Kidney (tissue), 22 donors: ENCODE measurements at places on chromosomes 12 and 14.

DNA sequence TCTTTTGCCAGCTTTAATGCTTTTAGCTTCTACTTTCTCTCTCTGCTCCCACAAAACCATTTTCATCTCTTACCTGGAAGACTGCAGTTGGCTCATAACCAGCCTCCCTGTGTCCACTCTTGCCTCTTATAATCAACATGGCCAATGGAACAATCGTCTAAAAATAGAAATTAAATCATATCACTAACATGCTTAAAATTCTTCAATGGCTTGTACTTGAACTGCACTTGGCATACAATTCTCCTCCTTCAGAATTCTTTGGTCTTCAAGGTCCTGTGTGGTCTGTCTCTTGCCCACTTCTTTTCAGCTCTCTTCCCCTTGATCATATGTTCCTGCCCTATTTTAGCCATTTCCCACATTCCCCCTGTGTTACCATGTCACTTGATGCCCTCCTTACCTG lies 342.2 kb downstream of the ATP23 start:
- no peak for DNase-seq

GRCh38 chr12:61367281-61367785 lies 892.9 kb upstream of the USP15 start:
- no peak for DNase-seq

GRCh38 chr12:5720381-5721005 lies 224.6 kb downstream of the ANO2 start:
- no peak for DNase-seq

- DNase-seq = peak; percentile 87
These were observed 21.2 kb upstream of the ZNF740 start for GRCh38 chr12:53159195-53159839.

DNA sequence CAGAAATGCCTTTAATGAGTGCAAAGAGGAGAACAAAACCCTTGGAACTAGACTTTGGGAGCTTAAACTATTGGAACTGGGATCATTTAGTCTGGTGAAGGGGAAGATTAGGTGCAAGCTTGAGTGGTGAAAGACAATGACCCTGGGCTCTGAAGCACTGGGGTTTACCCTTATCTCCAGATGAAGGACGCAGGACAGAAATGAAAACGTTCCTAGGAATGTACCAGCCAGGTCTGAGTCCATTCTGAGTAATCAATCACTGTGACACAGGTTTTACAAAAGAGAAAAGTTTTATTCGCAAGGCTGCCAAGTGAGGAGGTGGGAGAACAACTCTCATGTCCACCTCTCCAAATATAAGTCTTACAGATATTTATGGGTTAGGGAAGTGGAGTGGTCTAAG lies 249.1 kb downstream of the LRIG3 start:
- no peak for DNase-seq

- no peak for DNase-seq
These were observed 285 bp downstream of the MVK start for GRCh38 chr12:109573914-109574244.

DNA sequence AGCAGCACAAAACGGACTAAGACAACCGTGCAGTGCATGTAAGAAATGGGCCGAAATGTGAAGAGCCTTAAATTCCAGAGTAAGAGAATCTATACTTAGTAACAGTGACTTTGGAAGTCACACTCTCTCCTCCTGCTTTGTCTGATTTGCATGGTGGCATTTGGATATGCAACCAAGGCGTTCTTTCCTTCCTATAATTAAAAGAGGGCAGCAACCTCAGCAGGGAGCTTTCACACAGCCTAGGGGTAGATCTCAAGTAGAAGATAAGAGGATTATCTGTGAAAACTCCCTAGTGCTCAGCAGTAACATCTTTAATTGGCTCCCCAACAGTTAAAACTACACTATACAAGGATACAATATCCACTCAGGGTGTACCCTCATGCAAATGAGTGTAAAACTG lies 16.5 kb downstream of the GMFB start:
- no peak for DNase-seq

- DNase-seq = no peak
These were observed 100.0 kb upstream of the ARHGAP5 start for GRCh38 chr14:31977001-31977556.

DNA sequence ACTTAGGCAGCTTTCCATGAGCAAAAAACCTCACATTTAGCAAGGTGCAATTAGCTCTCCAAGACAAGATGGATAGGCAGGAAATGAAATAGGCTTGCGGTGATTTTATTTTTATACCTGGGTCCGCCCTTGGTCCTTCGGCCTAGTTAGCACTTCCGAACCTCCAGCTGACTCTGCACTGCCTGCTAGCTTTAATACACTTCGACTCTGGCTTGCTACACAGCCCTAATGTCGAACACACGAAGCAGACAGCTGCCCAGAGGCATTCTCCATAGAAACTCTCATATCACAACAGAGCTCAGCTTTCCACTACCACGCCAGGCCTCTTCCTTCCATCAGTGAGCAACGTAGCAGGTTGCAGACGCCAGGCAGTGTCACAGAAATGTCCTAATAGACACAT lies 688.0 kb downstream of the VRK1 start:
- no peak for DNase-seq

DNA sequence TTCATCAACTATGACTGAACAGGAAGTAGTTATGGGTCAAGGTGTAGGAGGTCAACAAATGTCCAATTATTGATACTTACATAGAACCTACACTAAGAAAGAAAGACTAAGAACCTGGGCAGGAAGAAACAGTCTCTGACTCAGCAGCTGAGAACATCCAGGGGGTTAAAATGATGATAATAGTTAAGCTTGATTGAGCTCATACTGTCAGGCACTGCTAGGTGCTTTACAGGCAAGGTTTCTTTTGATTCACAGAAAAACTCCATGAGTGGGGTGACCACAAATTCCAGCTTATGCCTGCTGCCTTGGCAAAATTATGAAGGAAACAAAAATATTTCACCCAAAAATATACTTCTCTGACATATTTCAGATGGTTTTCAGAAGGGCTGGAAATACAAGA lies 75.0 kb downstream of the ACADS start:
- DNase-seq = no peak

DNA sequence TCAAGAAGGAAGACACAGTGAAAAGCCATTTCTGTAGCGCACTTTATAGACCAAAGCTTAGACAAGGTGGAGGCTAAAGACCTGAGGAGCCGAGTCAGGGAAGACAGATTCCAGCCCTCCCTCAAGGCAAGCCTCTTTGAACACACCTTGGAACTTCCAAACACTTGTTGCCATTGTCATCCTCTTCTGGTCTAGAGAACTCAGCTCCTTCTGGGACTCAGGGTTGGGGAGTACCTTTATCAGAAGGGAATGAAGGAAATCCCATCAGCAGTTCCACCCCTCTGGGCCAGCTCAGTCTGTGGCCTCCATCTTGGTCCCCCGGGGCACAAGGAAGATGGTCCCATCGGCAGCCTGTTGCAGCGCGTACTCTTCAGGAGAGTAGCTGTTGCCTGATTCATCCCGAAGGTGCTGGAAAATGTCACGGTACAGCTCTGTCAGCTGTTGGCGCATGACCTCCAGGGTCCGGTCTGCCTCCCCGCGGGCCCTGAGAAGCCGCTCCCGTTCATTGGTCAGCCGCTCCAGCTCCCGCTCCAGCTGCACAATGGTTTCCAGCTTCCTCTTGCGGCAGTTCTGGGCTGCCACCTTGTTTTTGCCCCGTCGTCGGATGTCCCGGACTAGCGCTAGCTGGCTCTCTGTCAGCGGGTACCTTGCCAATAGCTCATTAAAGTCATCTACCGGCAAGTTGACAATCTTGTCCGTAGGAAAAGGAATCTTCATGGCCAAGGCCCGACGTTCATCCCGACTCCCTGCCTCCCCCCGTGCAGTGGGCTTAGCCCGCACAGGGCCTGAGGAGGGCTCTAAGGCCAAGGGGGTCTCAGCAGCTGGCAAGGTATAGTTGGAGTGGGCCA lies 8.5 kb downstream of the NFE2 start:
- no peak for DNase-seq

GRCh38 chr14:24984846-24985589 lies 64.9 kb downstream of the STXBP6 start:
- DNase-seq = peak; percentile 17

- DNase-seq = peak; percentile 44
These were observed 29.6 kb downstream of the CCDC92 start for GRCh38 chr12:123942911-123943648.

GRCh38 chr14:106134886-106135285 lies 608.5 kb downstream of the TMEM121 start:
- no peak for DNase-seq

GRCh38 chr12:106132175-106133135 lies 6.3 kb downstream of the NUAK1 start:
- DNase-seq = no peak

GRCh38 chr12:23049180-23049579 lies 424.2 kb downstream of the ETNK1 start:
- no peak for DNase-seq

DNA sequence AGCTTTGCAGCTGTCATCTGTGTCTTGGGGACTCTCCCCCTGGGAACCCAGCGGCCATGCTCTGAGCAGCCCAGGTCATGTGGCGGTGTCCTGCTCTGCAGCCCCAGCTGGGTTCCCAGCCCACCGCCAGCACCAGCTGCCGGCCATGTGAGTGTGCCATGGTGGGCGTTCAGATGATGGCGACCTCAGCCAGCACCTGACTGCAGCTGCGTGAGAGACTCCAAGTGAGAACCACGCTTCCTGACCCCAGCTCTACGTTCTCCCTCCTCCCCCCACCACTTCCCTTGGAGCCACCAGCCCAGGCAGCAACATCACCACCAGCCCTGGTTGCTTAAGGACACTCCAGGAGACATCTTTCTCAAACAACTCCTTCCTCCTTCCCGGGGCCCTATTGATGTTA lies 68.8 kb downstream of the SLC24A4 start:
- no peak for DNase-seq

DNA sequence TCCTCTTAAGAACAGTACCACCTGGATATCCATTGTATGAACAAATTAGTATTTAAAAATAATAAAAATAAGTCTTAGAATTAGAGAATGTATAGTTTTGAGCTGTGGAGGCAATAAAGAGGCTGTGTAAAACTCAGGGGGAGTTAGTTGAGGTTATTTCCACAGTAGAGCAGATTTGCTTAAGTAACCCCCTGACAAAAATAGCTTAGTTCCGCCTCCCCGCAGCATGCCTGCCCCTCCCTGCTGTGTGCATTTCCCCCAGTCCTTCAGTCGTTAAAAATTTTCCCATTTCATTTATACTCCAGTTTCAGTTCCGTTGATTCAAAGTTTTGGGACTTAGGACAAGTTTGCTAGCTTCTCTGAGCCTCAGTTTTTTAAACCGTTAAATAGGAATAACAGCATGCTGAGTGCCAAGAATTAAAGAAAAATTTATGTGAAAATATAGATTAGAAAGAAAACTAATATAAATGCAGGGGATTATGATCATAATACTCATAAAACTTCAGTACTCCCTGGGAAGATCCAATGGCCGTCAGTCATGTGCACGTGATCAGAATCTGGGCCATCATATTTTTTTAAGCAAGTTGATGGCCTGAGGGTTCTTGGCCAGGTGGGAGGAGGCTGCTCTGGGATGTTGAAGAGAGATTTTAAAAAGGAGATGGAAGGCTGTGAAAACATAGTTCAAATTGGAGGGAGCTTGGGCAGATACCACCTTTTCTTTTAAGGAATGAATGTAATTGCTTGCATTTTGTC lies 14.5 kb upstream of the SLC38A2 start:
- peak; percentile 79 for DNase-seq

GRCh38 chr12:95518944-95519343 lies 32.3 kb downstream of the USP44 start:
- DNase-seq = no peak

GRCh38 chr12:46390881-46391280 lies 18.3 kb upstream of the SLC38A2 start:
- no peak for DNase-seq

- no peak for DNase-seq
These were observed 6.9 kb downstream of the SERPINA4 start for GRCh38 chr14:94568186-94568585.

GRCh38 chr12:16350682-16351081 lies 3.2 kb downstream of the MGST1 start:
- no peak for DNase-seq

DNA sequence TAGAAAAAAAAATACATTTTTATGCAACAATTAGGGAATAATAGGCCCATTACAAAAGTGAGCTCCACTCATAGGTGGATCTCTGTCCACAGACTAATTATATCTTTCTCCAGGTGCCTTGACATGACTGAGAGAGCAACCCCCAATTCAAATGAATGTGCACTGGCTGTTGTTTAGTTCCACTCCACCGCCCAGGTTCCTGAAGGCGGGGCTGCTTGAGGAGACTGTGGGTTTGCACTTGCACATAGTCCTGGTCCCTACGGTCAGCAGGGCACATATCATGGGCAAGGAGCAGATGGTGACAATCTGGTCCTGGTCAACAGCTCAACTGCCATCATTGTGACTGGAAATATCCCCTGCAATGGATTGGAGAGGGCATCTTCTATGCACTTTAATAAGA lies 195.6 kb upstream of the PWP1 start:
- DNase-seq = peak; percentile 59

DNA sequence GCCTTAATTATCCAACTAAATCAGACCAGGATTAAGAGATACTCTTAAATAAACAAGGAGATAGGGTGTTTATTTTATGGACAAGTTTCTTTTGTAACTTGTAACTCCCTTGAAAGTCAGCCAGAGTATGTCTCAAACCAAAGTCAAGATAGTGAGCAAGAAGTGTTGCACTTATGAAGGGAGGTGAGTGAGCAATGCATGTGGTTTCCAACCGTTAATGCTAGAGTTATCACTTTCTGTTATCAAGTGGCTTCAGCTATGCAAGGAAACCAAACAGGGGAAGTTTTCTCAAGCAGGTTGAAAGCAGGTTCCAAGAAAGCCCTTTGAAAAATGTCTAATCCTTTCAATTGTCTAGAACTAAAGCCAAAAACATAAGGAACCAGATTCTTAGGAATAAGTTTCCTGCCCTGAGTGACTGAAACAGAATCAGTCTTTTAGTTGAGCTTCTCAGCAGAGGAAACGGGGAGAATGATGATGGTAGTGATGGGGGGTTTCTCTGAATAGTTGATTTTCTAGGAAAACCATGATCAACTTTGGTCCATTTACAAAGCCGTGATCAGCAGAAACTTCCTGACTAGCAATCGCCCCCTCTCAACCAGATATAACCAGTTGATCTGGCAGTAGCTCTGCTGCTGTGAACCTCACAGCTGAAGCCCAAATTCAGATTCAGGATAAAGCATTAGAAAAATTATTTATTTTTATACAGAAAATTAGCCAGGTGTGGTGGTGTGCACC lies 128.4 kb downstream of the DAD1 start:
- DNase-seq = no peak
